Prostate gland (tissue), 2 donors: ENCODE measurements at places on chromosomes 12 and 14. TPM values are rescaled to one million over a fixed set of nuclear protein-coding genes. Genes with fewer than 3 reads are reported as not detected.

AQP6 gene
- 0.40 TPM for total RNA-seq

ASCL4 gene
- not detected for total RNA-seq

GLS2 gene
- 6.6 TPM for total RNA-seq

ATP5F1B gene
- 401 TPM for total RNA-seq

TSPAN8 gene
- 36.3 TPM for total RNA-seq

ALDH1L2 gene
- 2.6 TPM for total RNA-seq

DNA sequence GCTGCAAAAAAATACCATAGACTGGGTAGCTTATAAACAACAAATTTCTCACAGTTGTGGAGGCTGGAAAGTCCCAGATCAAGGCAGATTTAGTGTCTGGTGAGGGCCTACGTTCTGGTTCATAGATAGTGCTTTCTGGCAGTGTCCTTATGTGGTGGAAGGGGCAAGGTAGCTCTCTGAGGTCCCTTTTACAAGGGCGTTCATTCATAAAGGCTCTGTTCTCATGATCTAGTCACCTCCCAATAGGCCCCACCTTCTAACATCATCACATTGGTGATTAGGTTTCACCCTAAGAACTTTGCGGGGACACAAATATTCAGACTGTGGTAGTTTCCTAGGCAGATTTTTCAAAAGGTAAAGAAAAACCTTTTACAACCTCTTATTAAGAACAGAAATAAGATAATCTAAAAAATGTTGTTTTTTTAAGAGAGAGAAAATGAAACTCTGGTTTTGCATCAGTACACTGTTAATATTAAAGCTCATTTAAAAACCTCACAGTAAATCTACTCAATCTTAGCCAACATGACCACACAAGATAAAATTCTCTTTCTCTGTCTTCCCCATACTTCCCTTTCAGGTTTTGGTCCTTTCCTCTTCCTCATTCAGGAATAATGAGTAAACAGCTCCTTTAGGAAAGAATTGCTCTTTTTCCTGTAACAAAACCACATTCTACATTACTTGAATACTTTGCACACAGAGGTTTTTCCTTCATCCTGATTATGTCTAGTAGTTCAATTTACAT is 117.5 kb downstream of the UNC79 start:
- no peak for DNase-seq
- no peak overlapping the region for H3K27ac ChIP-seq
- H3K4me3 ChIP-seq: no peak overlapping the region
- no peaks in the 10 kb centered on the region for H3K27me3 ChIP-seq
- no peaks in the 10 kb centered on the region for H3K4me1 ChIP-seq
- H3K36me3 ChIP-seq: no peaks in the 10 kb centered on the region

GRCh38 chr12:76109879-76110278 is 25.4 kb upstream of the NAP1L1 start:
- H3K27ac ChIP-seq: no peak overlapping the region
- peaks cover 4% of the 10 kb centered on the region for H3K27me3 ChIP-seq
- no peak for DNase-seq

DNA sequence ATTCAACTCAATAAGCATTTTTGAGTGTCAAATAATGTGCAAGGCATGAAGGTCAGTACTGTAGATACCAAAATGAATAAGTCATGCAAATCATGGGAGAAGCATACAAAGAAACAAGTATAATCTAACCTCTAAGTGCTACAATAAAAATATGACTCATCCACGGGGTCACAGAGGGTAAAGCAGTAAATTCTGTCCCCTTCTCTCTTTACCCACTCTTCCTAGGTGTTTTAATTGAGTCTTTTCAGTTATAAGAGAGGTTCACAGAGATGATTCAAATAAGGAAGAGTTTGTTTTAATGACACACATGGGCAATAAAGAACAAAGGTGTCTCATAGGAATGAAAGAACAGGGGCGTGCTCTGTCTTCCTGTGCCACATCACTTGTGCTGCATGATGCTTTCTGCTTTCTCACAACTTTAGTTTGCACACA is 71.5 kb upstream of the DAAM1 start:
- H3K27ac ChIP-seq: no peak overlapping the region
- H3K4me1 ChIP-seq: no peaks in the 10 kb centered on the region
- no peaks in the 10 kb centered on the region for H3K36me3 ChIP-seq
- H3K27me3 ChIP-seq: no peaks in the 10 kb centered on the region
- DNase-seq: no peak

- DNase-seq: no peak
- no peaks in the 10 kb centered on the region for H3K4me1 ChIP-seq
- no peaks in the 10 kb centered on the region for H3K36me3 ChIP-seq
- no peaks in the 10 kb centered on the region for H3K27me3 ChIP-seq
These were observed 58.7 kb upstream of the STK38L start for GRCh38 chr12:27185234-27186021.

DNA sequence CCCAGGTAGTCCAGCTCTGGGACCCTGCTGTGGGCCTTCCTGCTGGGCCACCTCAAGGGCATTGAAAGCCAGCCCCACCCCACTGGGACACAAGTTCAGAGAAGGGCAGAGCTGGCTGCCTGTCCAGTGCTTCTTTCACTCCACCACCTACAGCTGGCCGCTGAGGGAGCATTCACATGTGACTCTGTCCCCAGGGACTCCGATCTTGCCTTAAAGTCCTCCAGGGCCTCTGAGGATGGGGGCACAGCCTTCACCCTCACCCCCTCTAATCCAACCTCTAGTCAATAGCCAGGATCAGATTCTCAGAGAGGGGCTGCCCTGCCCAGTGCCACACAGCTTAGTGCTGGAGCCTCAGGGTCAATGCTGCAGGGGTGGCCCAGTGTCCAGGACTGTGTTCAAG is 5.0 kb upstream of the CYP46A1 start:
- no peaks in the 10 kb centered on the region for H3K27me3 ChIP-seq
- H3K36me3 ChIP-seq: no peaks in the 10 kb centered on the region

- H3K4me1 ChIP-seq: no peaks in the 10 kb centered on the region
- H3K27ac ChIP-seq: no peak overlapping the region
- H3K27me3 ChIP-seq: no peaks in the 10 kb centered on the region
These were observed 54.4 kb downstream of the IQSEC3 start for GRCh38 chr12:120951-121350.

DNA sequence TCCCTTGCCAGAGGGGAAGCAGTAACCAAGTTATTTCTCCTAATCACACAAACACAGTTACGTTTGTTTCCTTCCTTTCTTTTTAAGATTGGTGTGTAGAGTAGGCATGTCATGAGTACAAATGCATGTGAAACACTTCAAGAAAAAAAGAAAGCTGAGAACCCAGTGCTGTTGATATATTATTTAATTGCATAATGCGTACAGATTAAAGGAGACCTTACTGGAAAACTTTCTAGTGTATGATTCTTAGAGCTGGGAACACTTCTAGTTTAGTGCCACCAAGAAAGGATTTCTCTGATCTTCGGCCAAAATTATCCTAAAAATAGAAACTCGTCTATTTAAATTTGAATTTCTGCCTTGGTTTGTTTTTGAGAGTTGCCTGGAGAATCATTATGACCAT is 365.5 kb downstream of the CCDC91 start:
- no peaks in the 10 kb centered on the region for H3K36me3 ChIP-seq
- no peak overlapping the region for H3K27ac ChIP-seq
- DNase-seq: no peak
- no peak overlapping the region for H3K4me3 ChIP-seq
- H3K4me1 ChIP-seq: no peaks in the 10 kb centered on the region

GRCh38 chr14:55707365-55707804 is 127.4 kb downstream of the KTN1 start:
- peak; percentile 51 for DNase-seq
- H3K4me3 ChIP-seq: no peak overlapping the region
- H3K27ac ChIP-seq: no peak overlapping the region
- H3K36me3 ChIP-seq: no peaks in the 10 kb centered on the region
- H3K27me3 ChIP-seq: no peaks in the 10 kb centered on the region
- H3K4me1 ChIP-seq: no peaks in the 10 kb centered on the region

DNA sequence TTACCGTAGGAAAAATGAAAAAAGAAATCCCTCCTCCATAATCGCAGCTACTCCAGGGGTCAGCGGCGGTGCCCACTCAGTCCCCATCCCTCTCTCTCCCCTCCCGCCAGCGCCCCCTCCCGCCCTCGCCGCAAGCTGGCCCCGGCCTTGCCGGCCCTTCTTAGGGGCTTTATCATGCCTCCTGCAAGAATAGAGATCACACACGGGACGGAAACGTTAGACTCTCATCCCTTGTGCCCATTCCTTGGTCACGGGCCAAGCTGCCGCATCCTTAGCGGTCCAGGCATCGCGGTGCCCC is 692 bp upstream of the COX14 start:
- H3K4me1 ChIP-seq: no peaks in the 10 kb centered on the region
- H3K36me3 ChIP-seq: no peaks in the 10 kb centered on the region
- DNase-seq: no peak
- no peaks in the 10 kb centered on the region for H3K27me3 ChIP-seq

- H3K27ac ChIP-seq: no peak overlapping the region
- no peak overlapping the region for H3K4me3 ChIP-seq
- H3K27me3 ChIP-seq: no peaks in the 10 kb centered on the region
- no peak for DNase-seq
- no peaks in the 10 kb centered on the region for H3K36me3 ChIP-seq
These were observed 146.6 kb downstream of the ASCL4 start for GRCh38 chr12:107921062-107921461.

GRCh38 chr12:44544018-44544417 is 332.1 kb downstream of the NELL2 start:
- no peak for DNase-seq
- no peaks in the 10 kb centered on the region for H3K4me1 ChIP-seq
- no peak overlapping the region for H3K27ac ChIP-seq
- H3K4me3 ChIP-seq: no peak overlapping the region

DNA sequence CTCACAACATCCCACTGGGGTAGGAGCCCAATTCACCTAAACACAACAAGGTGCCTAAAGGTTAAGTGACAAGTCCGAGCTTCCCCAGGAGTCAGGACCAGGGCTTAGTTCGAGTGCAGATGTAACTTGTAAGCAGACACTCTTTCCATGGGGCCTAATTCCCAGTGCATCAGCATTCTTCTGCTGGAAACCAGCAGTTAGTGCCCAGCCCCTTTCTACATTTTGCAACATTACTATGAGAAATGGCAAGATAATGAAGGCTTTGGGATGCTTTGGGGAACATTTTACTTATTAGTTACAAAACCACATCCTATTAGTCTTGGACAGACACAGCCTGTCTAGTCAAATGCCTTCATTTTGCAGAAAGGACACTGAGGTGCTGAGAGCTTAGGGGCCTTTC is 179.8 kb downstream of the CALM1 start:
- H3K27ac ChIP-seq: no peak overlapping the region
- no peak for DNase-seq
- no peaks in the 10 kb centered on the region for H3K36me3 ChIP-seq
- H3K4me3 ChIP-seq: no peak overlapping the region
- no peaks in the 10 kb centered on the region for H3K27me3 ChIP-seq
- H3K4me1 ChIP-seq: no peaks in the 10 kb centered on the region

DNA sequence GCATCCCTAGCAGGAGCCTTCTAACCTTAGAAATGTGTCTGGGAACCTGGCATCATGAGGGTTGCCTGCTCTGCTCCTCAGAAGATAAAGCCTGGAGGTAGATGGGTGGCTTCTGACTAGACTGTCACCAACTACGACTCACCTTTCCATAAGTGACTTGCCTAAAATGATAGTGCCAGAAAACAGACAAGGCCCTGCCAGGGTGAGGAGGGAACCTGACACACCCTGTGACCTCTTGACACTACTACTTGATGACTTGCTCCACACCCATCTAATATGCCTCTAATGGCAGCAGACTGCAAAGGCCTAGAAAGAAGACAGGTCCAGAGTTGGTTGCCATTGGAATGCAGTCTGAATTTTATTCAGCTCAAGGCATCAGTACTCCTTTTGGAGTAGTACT is 9.4 kb downstream of the RNF41 start:
- no peak overlapping the region for H3K4me3 ChIP-seq
- no peak for DNase-seq
- H3K4me1 ChIP-seq: no peaks in the 10 kb centered on the region
- H3K27me3 ChIP-seq: no peaks in the 10 kb centered on the region

DNA sequence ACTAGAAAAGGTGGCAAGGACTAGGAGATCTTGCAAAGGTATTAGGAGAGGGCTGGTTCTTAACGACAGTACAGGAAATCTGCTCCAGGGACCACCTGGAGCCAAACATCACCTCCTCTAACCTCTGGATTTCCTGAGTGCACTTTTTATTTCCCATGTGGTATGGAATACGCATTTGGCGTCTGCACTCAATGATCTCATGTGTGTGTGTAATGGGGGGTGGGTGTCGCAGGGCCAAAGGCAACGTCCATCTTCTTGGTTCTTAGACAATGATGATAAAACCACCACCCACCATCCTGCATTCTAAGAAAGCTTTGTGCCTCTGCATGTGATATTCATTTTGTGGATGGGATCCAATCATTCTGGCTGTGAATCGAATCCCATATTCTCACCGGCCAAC is 68.8 kb downstream of the CLMN start:
- H3K27me3 ChIP-seq: no peaks in the 10 kb centered on the region
- no peaks in the 10 kb centered on the region for H3K4me1 ChIP-seq
- DNase-seq: no peak
- H3K4me3 ChIP-seq: no peak overlapping the region

- DNase-seq: no peak
- peaks cover 3% of the 10 kb centered on the region for H3K4me1 ChIP-seq
- H3K36me3 ChIP-seq: no peaks in the 10 kb centered on the region
- no peak overlapping the region for H3K4me3 ChIP-seq
These were observed 24.1 kb downstream of the NUP37 start for GRCh38 chr12:102095677-102096263.

- H3K36me3 ChIP-seq: no peaks in the 10 kb centered on the region
- no peak overlapping the region for H3K27ac ChIP-seq
- no peak for DNase-seq
These were observed 34.1 kb downstream of the SLCO1A2 start for GRCh38 chr12:21300632-21301031.

- DNase-seq: no peak
- H3K27ac ChIP-seq: no peak overlapping the region
- no peaks in the 10 kb centered on the region for H3K4me1 ChIP-seq
- H3K27me3 ChIP-seq: no peaks in the 10 kb centered on the region
These were observed 256.4 kb downstream of the SNAPC1 start for GRCh38 chr14:62018606-62019005.

GRCh38 chr12:108697905-108698304 is 33.4 kb downstream of the CORO1C start:
- no peaks in the 10 kb centered on the region for H3K36me3 ChIP-seq
- H3K4me1 ChIP-seq: peaks cover 9% of the 10 kb centered on the region
- no peak overlapping the region for H3K4me3 ChIP-seq
- no peak for DNase-seq

- H3K36me3 ChIP-seq: no peaks in the 10 kb centered on the region
- H3K27me3 ChIP-seq: no peaks in the 10 kb centered on the region
- no peak overlapping the region for H3K27ac ChIP-seq
- H3K4me1 ChIP-seq: no peaks in the 10 kb centered on the region
- no peak for DNase-seq
- H3K4me3 ChIP-seq: no peak overlapping the region
These were observed 199.0 kb upstream of the SLC38A2 start for GRCh38 chr12:46571608-46572007.

DNA sequence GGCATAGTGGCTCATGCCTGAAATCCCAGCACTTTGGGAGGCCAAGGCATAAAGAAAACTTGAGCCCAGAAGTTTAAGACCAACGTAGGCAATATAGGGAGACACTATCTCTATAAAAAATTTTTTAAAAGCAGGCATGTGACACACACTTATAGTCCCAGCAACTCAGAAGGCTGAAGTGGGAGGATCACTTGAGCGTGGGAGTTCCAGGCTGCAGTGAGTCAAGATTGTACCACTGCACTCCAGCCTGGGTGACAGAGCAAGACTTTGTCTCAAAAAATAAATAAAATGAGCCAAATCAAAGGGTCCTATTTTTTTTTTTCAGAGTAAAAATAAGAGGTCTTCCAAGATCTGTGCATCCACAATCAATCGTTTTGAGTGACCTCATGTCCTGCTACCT is 237.6 kb downstream of the SLC16A7 start:
- no peaks in the 10 kb centered on the region for H3K4me1 ChIP-seq
- no peaks in the 10 kb centered on the region for H3K27me3 ChIP-seq
- no peak overlapping the region for H3K27ac ChIP-seq
